Activated CD4-positive, CD25-positive, alpha-beta regulatory T cell treated with anti-CD3 and anti-CD28 coated beads, Interleukin-2, amount 50 U/mL, for 24 hours (primary cell): ENCODE measurements at places on chromosomes 11 and 22.

- ATAC-seq, result peak; percentile 96
These were observed at the start of the genes CHEK2 and HSCB for GRCh38 chr22:28741785-28742561. CHEK2 (minus strand) TSS chr22:28741820; CDS start chr22:28734721, 7,099 bp downstream. HSCB (plus strand) TSS chr22:28742039; CDS start chr22:28742096, 57 bp downstream.

DNA sequence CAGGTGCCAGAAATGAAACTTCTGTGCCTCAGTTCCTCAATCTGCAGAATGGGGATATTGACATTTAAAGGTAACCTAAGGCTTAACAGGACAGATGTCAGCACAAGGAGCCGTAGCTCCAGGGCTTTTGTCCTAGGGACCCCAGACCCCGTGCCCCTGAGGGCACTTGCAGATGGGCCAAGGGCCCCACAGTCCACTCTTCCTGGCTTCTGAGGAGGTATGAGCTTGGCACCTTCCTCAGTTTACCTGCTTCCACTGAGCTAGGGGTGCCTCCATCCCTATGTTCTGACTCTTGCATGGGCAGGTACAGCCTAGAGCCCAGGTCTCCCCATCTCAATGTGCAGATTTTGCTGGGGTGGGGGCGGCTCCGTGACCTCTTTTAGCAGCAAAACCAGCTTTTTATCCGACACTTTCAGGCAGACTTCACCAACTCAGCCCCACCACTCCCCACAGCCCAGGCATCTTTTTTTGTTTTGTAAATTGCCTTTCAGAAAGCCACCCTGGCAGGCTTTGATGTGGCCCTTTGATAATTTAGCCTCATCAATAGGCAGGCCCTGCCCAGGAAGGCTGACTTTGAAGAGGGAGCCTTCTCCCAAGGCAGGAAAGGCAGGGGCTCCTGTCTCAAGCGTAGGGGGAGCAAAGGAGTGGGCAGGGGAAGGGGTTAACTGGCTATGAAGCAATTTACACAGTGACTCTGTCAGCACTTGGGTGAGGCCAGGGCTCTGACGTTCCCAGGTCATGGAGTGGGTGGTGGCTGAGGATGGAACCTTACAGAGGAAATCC lies 23.7 kb upstream of the FGF3 start:
- ATAC-seq, result no peak

DNA sequence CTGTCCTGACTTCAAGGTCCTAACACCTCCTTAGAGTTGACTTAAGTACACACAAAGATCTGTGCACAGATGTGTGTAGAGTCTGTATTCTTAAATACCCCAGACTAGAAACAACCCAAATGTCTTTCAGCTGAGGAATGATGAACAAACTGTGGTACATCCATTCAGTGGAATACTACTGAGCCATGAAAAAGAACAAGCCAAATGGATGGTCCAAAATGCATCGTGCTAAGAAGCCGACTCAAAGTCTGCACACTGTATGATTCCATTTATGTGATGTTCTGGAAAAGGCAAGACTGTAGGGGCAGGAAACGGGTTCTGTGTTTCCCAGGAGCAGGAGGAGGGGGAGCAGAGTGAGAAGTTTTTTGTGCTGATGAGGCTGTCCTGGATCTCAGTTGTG lies 56.7 kb upstream of the LINC01488 start:
- ATAC-seq, result no peak

- ATAC-seq, result no peak
These were observed 71.1 kb downstream of the NCAPD3 start for GRCh38 chr11:134152696-134153095.

GRCh38 chr11:112229746-112230433 lies 3.7 kb downstream of the PTS start:
- no peak for ATAC-seq

DNA sequence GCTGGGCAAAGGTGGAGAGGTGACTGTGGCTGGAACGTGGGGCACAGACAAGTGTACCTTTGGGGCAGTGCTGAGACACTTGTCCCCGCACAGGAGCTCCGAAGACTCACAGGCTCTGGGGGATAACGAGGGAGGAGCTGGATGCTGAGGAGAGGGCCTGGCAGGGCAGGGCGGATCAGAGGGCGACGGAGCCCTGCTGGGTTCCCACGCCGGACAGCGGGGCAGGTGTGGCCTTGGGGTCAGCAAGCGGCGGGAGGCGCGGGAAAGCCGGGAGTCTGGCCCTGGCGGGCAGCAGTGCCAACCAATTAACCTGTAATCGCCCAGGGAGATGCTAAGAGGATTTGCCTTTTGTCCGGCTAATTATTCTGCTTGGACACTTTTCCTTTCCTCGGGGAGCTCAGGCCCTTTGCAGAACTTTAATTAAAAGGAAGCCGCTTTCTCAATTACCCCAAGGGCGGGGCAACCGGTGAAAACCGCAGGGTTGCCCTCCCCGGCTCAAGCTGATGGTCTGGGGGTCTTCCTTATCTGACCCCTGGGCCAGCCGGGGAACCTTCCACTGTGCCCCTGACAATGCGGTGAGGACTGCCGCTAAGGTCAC lies 71.5 kb downstream of the WNT7B start:
- ATAC-seq, result no peak

DNA sequence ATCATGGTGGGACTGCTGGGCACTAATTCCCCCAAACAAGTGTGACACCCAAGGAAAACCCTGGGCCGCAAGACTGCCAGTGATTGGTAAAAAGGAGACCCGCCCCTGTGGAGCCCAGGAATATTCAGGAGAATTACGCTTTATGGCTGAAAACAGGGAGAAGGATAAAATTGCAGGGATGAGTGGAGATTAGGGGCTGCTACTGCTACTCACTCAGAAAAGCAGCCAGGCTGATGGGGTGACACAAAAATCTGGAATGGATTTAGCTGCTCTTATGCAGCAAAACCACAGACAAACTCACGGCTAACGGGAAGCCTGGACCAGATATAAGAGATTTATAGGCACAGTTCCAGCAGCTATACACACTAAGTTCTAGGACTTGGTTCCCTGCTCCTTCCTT lies 4.4 kb upstream of the FBXO3 start:
- no peak for ATAC-seq

DNA sequence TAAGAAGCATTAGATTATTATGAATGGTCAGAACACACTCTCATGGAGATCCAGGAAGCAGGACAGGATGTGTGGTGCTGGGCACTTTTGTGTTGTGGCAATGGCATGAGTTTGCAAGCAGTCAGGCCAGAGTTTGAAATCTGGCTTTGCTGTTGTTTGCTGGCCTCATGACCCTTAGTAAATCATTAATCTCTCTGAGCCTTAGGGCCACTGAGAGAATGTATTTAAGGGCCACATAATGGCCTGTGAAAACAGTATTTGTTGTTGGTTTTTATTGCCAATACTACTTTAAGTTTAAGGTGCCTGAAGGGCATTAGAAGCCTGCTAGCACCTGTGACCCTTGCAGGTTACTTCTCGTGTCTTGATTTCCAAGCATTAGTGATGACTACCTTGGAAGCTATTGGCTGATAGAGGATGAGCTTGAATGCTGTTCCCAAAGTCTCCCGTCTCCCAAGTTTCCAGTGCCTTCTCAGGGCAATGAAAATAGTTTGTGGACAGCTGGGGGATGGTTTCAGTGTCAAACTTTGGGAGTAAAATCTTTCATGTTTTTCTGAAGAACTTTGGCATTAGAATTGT lies 24.6 kb downstream of the STIM1 start:
- no peak for ATAC-seq

GRCh38 chr11:117705866-117706265 lies 91.2 kb downstream of the DSCAML1 start:
- ATAC-seq, result no peak

DNA sequence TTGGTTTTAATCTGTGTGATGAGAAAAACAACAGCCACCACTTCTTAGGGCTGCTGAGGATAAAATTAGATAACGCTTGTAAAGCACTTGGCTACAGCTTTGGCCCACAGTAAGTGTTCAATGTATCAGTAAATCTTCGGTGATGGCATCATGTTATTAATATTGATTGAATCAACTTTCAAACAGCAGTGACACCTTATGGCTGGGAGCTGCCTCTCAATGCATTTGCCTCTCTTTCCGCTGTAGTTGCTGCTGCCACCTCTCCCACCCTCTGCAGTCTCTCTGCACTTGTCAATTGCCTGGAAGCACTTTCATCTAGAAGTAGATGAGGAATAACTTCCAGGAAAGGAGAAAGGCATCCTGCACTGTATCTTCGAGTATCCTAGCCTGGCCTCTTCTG lies 491.1 kb downstream of the OPCML start:
- no peak for ATAC-seq

- ATAC-seq, result peak; percentile 44
These were observed 6.3 kb upstream of the FADS3 start for GRCh38 chr11:61897387-61898246.

DNA sequence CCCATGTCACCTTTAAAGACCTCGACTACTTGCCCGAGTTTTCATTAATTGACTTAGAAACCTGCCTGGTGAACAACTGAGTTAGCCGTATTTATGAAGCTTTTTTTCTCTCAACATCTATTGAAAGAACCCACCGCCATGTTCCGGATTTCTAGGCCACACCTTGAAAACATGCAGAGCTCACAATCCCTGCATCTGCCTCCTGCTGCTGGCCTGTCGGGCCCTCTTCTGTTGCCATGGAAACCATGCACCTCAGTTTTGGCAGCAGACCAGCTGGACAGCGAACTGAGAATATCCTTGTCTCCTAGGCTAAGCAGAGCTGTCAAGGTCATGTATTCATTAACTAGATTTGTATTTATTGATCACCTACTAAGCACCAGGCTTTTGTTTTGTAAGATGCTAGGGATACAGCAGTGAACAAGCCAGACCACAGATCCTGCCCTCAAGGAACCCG lies 4.3 kb upstream of the PATZ1 start:
- no peak for ATAC-seq

DNA sequence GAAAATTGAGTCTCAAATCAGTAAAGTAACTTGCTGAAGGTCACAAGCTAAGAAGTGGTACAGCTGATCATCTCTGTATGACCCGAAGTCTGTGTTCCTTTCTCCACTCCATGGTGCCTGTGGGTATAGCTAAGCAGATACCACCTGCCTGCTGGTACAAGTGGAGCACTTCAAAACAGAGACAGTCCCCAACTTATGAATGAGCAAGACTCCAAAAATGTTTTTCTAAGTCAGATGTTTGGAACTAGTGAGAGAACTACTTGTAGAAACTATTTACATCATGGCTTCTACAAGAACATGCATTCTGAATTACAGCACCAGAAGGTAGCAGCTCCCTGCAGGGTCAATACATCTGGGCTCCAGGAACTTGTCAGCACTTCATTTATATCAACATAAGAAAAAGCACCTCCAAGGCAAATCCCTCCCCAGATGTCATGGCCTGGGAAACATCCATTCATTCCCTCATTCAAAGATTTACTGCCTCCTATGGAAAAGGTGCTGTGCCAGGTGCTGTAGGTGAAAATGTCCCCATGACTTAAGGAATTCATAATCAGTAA lies 94.7 kb downstream of the SERGEF start:
- no peak for ATAC-seq

GRCh38 chr11:73218106-73218829 lies at the start of gene P2RY2:
P2RY2 (plus strand) TSS chr11:73218281; CDS start chr11:73234160, 15,879 bp downstream.
- ATAC-seq, result peak; percentile 50

DNA sequence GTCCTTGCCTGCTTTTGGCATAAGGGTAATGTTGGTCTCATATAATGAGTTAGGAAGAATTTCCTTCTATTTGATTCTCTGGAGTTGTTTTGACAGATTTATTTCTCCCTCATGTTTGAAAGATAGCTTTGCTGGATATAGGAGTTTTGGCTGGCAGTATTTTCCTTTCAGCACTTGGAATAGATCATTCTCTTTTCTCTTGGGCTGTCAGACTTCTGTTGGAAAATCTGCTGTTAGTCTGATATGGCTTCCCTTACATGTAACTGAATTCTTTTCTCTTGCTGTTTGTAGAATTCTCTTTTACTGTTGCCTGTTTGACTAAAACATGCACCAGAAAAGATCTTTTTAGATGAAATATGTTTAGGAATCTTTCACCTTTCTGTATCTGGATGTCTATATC lies 165.5 kb downstream of the GUCY1A2 start:
- no peak for ATAC-seq

DNA sequence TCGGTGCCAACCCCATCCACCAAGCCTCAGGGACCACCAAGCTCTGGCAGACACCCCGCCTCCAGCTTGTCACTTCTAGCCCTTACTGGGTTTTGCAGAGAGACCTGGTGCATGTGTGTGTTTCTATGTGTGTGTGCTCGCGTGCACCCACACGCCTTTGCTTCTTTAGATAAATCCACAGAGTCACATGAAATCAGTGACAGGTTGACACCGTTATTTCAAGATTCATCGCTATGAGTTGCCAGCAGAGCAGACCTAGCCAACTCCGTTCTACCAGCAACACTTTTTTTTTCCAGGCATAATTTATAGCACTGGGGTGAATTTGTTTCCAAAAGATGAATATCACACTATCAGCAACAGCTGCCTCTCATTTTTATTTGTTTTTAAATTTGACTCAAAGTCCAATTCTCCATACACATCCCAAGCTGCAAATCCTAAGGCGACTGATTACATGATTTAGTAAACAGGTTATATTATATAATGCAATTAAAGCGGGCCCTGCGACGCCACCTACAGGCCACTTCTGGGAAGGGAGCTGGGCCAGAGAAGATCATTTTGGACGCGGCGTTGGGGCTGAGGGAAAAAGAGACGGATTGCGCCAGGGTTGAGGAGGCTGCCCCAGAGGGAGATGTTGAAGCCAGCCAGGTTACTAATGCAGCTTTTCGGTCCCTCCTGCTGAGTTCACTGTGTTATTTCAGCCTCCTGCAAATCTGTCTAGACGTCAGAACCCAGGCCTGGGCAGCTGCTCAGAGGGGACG lies 150.5 kb downstream of the FEZ1 start:
- ATAC-seq, result no peak

- no peak for ATAC-seq
These were observed 1.2 kb downstream of the CAPRIN1 start for GRCh38 chr11:34052608-34053160.

DNA sequence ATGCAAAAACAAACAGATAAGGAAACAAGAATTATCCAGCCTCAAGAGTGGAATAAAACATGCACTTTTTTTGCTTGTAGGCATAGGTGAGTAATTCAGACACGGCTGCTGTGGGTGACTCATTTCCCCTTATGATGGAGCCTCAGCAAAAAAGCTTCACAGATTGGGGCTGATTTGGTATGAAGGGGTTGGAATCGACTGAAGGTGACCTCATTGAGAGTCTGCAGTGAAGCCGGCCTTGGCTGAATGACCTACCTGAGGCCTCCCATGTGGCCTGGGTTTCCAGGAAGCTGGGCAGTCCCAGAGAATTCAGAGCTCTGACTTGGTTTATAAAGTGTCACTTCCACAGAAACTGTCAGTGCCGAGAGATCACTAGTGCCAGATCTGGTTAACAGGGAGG lies 34.2 kb upstream of the VPREB1 start:
- ATAC-seq, result peak; percentile 94
